ENCODE measurements at places on chromosomes 12 and 14.

DNA sequence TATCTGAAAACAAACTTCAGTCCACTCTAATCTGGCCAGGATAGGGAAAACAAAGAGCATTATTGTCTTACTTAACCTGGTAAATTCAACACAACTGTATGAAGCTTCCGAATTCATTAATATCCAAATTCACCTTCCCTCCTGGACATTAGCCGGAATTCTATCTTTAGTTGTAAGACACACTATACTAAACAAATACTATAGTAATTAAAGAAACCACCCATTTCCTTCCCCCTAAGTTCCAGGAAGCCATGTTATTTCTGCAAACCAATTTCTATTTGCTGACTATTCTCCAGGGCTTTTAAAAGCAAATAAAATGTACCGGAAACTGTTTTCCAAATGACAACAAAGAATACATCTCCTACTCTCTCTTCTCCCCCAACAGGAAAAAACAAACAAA is 122.7 kb upstream of the MDM1 start:
- no peak for DNase-seq

DNA sequence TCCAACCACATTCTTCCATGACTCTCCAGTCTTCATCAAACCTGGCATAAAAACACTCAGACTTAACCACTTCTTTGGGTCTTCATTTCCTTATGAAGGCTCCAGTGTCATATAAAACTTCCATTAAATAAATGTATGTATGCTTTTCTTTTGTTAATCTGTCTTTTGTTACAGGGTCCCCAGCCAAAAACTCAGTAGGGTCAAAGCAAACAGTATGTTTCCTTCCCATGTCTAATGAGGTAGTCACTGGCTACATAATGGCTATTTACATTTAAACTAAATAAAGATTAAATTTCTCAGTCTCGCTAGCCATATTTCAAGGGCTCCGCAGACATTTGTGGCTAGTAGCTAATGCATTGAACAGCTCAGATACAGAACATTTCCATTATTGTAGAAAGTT is 40.1 kb upstream of the STAB2 start:
- no peak for DNase-seq

GRCh38 chr12:44915958-44916357 is 39.8 kb upstream of the NELL2 start:
- no peak for DNase-seq

DNA sequence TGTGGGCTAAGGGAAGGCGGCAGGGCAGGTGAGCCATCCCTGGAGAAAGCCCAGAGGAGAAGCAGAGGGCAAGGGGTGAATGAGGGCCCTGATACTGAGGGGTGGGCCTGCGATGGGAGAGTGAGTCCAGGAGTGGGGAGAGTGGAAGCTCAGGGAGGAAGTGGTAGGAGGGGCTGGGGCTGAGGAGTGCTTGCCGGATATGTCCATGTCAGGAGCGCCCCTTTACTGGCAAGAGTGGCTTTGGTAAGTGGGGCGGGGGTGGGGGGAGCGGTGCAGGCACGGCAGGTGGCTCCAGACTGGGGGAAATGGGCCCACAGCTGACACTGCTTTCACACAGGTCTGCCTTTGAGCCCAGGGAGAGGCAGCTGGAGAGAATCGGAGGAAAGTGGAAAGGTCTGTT is 86.4 kb upstream of the GPR68 start:
- DNase-seq: no peak

DNA sequence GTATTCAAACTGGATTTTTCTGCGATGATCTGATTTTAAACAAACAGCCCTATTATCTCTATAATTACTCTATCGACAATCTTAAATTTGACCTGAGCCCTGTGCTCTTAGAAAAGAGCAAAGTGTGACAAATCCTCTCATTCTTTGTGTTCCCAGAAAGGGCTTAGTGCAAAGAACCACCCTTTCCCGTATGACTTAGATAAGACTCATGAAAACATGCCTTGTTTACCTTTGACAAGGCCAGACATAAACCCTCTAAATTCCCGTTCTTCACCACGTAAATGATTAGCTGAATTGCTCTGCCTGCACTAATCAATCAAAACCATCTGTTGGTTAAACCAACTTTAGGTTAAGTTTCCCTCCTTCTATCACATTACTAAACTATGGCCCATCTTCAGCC is 285.7 kb upstream of the SEL1L start:
- no peak for DNase-seq

DNA sequence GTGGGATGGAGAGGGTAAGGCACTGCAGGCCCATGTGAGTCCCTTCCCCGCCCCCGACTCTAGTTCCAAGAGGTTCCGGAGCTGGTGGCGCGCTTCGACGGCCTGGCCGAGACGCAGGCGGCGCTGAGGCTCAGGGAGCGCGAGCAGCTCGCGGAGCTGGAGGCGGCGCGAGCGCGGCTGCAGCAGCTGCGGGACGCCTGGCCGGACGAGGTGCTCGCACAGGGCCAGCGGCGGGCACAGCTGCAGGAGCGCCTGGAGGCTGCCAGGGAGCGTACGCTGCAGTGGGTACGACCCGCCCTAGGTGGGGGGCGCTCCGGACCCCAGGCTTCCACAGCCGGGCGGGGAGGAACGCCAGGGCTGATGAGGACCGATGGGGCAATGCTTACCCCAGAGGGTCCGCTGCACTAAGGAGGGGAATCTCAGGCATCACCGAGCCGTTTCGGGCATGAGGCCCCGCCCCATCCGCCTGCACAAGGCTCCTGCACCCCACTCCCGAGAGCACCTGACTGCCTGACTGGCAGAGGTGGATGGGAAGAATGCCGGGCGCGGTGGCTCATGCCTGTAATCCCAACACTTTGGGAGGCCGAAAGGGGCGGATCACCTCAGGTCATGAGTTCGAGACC is 4.9 kb downstream of the CFAP73 start:
- DNase-seq: peak; percentile 20

GRCh38 chr12:123721245-123721644 is 9.1 kb downstream of the ATP6V0A2 start:
- no peak for DNase-seq

DNA sequence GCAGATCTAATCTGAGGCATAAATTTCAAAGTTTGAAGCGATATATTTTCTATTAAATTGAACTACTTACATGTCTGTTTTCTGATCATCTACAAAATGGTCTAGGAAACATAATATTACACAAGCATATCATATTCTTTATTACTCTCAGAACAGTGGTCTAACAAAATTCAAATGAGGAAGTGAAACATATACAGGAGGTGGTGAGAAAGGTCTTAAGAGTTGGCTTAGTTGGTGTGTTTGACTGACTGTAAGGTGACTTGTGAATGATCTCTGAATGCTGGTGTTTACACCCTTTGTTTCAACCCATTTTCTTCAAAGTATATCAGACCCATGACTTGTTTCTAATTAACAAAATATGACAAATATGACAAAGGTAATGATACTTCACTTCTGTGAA is 1156.8 kb downstream of the SLC16A7 start:
- no peak for DNase-seq

DNA sequence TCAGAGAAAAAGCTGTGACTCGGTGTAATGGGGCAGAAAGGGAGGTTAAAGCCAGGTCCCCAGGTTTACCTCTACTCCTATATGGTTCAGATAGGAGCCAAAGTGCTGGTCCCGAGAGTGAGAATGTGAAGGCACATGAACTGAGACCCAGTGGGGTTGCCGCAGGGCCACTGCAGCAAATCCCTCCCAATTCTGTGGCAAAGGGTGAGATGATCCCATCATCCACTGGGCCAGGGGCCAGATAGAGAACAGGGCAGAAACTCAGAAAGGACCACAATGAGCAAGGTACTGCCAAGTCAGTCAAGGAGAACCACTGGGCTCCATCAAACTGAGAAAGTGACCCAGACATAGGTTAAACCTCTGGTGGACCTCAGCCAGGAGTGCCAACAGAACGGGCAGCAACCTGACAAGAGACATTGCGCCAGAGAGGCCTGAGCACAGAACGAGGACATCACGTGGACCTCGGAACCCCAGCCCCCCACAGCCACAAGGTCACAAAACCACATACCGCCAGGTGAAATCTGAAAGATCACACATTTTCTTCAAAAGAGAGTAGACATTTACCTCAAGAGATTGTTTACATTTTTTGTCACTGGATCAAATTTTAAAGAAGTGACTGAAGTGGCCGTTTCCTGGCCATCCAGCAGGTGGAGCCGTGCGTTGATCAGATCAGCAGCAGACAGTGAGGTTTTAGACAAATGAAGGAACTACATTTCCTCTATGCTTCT is 20.5 kb upstream of the ITPR2 start:
- peak; percentile 60 for DNase-seq

- DNase-seq: peak; percentile 85
These were observed at the start of gene TEAD4 for GRCh38 chr12:2959192-2959504. Gene TEAD4, plus strand, starts transcription at chr12:2959397.

DNA sequence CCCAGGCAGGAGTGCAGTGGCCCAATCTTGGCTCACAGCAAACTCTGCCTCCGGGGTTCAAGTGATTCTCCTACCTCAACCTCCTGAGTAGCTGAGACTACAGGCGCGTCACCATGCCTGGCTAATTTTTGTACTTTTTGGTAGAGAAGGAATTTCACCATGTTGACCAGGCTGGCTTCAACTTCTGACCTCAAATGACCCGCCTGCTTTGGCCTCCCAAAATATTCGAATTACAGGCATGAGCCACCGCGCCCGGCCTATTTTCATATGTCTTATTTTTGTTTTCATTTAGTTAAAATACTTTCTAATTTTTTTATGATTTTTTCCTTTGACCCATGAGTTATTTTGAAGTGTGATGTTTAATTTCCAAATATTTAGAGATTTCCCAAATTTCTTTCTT is 143.6 kb upstream of the VRK1 start:
- DNase-seq: no peak

DNA sequence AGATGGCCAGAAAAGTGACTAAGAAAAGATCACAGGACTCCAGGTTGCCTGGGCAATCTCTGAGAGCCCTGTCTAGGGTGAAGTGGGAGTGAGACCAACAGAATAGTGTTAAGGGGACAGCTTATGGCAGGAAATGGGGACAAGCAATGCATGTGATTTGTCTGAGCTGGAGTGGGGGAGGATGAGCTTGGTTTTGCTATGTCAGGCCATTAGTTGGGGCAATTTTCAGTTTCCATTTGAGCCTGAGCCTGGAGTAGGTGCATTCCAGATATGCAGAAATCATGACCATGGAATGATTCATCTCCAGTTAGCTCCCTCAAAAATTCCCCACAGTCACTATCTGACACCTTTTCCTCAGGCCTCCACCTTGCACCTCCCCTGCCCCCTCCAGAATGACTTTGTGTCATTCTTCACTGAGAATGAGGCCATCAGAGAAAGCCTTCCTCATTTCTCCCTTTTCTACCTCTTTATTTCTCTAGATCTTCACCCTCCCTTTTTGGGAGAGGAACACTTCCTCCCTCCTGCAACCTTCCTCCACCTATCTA is 150.9 kb upstream of the PLEKHG7 start:
- peak; percentile 34 for DNase-seq

DNA sequence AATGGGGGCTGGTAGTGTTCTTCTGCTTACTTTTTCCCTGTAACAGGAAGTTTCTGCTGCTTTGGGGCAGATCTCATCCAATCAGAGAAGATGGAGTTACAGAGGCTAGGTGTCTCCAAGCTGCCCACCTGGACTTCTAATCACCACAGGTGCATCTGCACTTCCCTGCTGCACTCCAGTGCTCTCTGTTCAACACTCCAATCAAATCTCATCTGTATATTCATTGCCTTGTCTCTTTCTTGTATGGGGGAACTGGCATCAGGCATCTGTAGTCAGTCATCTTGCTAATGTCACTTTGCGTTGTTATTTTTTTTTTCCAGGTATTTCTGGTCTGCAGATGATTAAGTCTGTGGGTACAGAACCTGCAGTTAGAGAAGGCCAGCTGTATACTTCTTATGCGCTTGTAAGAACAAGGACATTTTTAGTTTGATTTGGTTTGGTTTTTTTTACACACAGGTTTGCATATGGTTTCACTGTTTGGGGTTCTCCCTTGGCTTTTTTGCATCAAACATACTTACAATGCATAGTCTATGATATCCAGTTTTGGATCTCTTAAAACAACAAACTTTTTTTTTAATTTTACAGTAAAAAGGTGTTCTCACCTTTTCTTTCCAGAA is 116.0 kb downstream of the METTL25 start:
- no peak for DNase-seq

- peak; percentile 99 for DNase-seq
These were observed 235.2 kb downstream of the PCNX1 start for GRCh38 chr14:71142375-71143038.

GRCh38 chr12:78871566-78871965 is 7.0 kb downstream of the SYT1 start:
- no peak for DNase-seq

- no peak for DNase-seq
These were observed 274.1 kb downstream of the ADAMTS20 start for GRCh38 chr12:43277651-43278540.

DNA sequence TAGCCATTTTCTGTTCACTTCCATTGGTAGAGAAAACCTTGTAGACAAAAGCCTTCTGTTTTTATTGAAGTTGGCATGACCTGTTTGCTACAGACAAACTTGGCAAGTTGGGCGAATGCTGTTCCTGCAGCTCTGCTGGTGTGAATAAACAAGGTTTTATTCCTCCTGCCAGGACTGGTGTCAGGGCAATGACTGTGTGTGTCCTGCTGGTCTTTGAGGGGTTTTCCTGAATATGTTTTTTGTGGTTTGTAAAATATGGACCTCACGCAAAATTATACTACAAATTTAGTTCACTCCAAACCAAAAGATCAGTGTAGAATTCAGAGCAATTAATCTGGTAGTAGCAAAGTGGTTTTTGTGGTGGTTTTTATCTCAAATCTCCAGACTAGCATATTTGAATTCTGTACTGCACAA is 140.8 kb downstream of the ERC1 start:
- no peak for DNase-seq

- no peak for DNase-seq
These were observed 2.1 kb downstream of the GLIPR1 start for GRCh38 chr12:75482646-75483045.

- no peak for DNase-seq
These were observed 3.0 kb downstream of the REM2 start for GRCh38 chr14:22885975-22886374.

DNA sequence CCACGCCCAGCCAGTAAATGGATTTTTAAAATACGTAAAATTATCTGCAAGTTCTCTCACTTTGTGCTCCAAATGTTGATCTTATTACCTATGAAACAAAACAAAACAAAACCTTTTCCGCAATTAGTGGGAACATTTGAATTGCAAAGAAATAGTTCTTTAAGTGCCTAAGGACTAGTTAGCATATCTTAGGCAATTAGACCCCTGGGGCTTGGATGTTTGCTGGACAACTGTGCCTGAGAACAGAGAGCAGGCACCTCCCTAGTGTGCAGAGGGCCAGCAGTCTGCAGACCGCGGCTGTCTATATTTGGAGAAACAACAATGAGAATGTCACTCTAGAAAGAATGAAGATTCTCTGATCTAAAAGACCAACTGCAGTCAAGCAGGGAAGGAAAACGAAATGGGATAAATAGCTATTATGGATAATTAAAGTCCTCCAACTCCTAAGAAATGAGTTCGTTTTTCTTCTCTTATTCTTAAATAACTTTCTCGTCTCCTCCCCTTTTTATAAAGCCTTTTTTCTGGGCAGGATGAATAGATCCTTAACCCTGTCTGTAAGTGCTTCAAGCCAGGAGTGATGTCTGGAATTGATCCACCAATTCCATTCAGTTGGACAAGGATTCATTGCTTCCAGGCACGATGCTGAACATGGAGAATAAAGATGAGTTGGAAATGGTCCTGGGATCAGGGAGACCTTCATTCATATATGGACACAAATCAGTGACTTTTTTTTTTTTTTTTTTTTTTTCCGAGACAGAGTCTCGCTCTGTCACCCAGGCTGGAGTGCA is 16.2 kb downstream of the SLC17A8 start:
- no peak for DNase-seq

GRCh38 chr14:68284333-68284732 is 464.8 kb downstream of the RAD51B start:
- peak; percentile 65 for DNase-seq

Data from AG10803 (cell line).